Osteocyte (in vitro differentiated cells): ENCODE measurements at places on chromosomes 5 and 9. TPM values are rescaled to one million over a fixed set of nuclear protein-coding genes. Genes with fewer than 3 reads are reported as not detected.

DNA sequence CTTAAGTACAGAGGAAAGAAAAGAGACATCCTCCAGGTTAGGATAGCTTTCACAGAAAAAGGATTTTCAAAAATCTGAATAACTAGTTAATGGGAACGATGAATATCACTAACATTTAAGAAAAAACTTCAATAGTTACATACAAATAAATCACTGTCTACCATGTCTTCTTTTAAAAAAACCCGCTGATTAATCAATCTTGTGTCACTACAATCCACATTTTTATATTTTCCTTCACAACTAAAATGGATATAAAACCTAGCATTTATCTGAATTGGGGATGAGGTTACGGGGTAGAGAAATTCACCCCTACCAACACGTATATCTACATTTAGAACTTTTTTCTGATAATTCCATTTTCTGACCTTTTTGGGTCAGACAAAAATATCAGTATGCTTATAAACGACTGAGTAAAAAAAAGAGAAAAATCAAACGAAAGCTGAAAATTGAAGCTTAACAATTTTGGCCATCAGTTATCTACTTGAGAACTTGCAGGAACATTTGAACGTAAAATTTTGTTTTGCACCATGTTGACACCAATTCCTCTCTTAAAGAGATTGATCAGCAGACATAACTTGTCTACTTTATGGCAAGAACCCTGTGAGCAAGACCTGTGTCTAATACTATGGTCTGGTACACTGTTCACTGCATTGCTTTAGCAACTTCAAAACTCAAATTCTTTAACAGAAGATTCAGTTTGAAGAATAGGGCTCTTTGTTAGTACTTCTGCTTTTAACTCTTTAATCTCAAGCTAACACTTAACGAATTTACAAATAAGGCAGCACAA, 4.8 kb downstream of the NR3C1 start:
- DNase-seq: no peak
- peaks cover 73% of the 10 kb centered on the region for H3K4me1 ChIP-seq
- H3K4me3 ChIP-seq: peak overlapping the region; percentile 47

- H3K27ac ChIP-seq: no peak overlapping the region
- no peaks in the 10 kb centered on the region for H3K27me3 ChIP-seq
- no peak for DNase-seq
- H3K36me3 ChIP-seq: peaks cover 3% of the 10 kb centered on the region
Observed at GRCh38 chr9:93456504-93456903, 3.1 kb upstream of the FAM120AOS start.

- H3K4me3 ChIP-seq: no peak overlapping the region
- H3K4me1 ChIP-seq: peaks cover 69% of the 10 kb centered on the region
- no peaks in the 10 kb centered on the region for H3K36me3 ChIP-seq
- no peak for DNase-seq
Observed at GRCh38 chr5:119287547-119288111, 68.2 kb upstream of the TNFAIP8 start.

- no peak overlapping the region for H3K27ac ChIP-seq
- H3K4me1 ChIP-seq: no peaks in the 10 kb centered on the region
- H3K27me3 ChIP-seq: no peaks in the 10 kb centered on the region
- no peak for DNase-seq
- no peaks in the 10 kb centered on the region for H3K36me3 ChIP-seq
- no peak overlapping the region for H3K4me3 ChIP-seq
Observed at GRCh38 chr9:23739753-23740152, 86.3 kb downstream of the ELAVL2 start.

DNA sequence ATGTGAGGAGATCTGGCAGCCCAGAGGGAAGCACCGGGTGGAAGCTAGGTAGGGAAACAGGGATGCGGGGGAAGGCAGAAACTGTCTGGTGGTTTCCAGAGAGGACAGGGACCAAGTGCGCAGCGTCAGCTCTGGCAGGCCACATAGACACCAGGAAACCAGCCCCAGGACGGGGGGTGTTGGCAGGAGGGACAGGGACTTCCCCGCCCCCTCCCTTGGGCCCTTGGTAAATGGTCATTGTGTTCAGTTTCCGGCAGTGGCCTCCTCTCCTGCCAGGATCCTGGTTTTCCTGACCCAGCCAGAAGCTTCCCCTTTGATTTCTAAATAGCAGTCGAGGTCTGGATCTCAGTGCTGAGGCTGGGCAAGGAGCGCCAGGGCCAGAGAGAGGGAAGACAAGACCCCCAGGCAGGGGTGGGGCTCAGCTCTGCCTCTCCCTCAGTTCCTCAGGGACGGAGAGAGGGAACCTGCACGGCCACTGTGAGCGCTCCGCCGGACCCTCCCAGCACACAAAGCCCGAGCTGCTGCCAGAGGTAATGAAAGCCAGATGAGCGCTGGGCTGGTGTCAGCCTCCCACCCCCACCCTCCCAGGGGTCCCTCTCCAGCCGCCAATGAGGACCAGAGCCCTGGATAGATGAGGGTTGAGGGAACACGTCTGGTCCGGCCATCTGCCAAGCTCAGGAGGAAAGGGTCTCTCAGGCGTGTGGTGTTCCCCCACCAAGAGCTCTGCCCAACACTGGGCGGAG, 1.8 kb downstream of the RALGDS start:
- peak overlapping the region; percentile 74 for H3K4me3 ChIP-seq
- H3K27me3 ChIP-seq: no peaks in the 10 kb centered on the region
- no peaks in the 10 kb centered on the region for H3K36me3 ChIP-seq
- peaks cover 68% of the 10 kb centered on the region for H3K4me1 ChIP-seq

DNA sequence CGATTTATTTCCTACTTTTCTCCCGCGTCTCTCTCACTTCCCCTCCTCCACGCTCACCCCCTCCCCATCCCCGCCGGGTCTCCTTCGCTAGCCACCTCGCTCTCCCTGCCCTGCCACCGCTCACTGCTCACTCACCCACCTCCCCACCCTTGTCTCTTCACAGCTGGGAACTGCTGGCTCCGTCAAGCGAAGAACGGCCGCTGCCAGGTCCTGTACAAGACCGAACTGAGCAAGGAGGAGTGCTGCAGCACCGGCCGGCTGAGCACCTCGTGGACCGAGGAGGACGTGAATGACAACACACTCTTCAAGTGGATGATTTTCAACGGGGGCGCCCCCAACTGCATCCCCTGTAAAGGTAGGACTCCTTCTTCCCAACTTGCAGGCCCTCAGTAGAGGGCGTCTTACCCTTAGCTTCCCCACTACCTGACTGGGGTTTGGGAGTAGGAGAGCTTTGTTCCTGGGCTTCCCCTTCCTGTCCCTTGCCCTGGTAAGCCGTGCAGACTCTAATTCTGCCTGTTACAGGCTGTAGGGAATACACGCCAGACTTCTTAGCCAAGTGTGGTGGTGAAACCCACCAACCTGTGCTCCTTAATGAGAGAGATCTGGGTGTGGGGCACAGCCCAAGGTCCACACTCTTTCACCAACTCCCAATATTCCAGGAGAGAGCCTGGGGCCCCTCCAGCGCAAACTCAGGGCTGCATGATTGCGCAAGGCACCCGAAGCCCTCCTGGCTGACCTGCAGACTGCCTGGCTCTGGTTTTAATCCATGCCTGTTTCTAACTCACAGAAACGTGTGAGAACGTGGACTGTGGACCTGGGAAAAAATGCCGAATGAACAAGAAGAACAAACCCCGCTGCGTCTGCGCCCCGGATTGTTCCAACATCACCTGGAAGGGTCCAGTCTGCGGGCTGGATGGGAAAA, 2.5 kb downstream of the FST start:
- peak overlapping the region; percentile 84 for H3K4me3 ChIP-seq
- no peak for DNase-seq
- H3K27ac ChIP-seq: no peak overlapping the region
- peaks cover 3% of the 10 kb centered on the region for H3K36me3 ChIP-seq
- peaks cover 28% of the 10 kb centered on the region for H3K4me1 ChIP-seq

DNA sequence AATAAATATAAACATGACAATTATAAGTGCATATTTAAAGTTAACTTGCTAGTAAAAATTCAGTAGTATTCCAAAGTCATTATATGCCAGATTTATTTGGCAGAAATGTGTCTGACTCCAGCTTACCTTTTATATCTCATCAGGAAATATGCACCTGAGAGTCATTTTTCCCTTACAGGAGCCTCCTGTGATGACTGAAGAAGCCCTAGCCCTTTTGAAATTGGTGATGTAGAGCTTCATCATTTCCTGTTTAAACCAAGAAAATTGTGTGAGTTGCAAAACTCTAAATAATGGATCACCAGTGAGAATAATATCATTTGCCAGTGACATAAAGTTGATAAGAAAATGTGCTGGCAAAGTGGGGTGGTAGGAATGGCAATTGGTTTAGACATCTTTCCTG, 42.1 kb upstream of the CTNND2 start:
- no peaks in the 10 kb centered on the region for H3K36me3 ChIP-seq
- DNase-seq: no peak
- H3K27ac ChIP-seq: no peak overlapping the region
- H3K4me1 ChIP-seq: no peaks in the 10 kb centered on the region
- no peak overlapping the region for H3K4me3 ChIP-seq

- DNase-seq: no peak
- no peaks in the 10 kb centered on the region for H3K36me3 ChIP-seq
- no peaks in the 10 kb centered on the region for H3K4me1 ChIP-seq
- no peak overlapping the region for H3K4me3 ChIP-seq
Observed at GRCh38 chr5:41212935-41213334, 397 bp downstream of the C6 start.

DNA sequence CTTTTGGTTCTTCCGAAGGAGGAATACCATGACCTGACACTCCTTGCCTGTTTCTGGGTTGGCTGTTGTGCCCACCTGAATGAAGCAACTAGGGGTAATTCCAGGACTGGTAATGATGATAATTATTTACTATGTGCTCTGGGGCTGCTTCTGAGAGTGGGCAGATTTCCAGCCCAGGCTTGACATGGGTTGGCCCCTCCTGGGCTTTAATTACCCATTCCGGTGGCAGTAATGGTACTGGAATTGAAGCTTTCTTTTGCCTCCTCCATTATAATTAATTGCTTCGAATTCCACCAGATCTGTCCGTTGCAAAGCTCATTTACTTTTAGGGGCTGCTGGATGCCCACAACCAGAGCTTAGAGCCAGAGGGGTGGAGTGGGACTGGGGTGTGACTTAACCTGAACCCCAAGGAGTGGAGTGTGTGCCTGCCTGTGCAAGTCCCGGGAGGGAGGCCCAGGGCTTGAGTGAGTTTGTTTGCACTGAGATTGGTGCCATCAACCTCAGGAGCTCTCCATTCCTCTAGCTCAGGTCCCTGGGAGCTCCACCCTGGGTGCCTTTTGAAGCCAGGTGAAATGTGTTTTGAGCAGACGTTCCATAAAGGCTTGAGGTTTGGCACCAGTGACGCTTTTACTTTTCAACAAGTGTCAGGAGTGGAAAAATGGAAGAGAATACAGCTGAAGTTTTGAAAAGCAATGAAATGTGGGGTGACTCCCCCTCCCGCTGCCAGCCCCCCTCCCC, 214.6 kb downstream of the PDZD2 start:
- peaks cover 23% of the 10 kb centered on the region for H3K4me1 ChIP-seq
- H3K27me3 ChIP-seq: peaks cover 7% of the 10 kb centered on the region
- peak overlapping the region; percentile 80 for H3K4me3 ChIP-seq
- no peak overlapping the region for H3K27ac ChIP-seq
- no peak for DNase-seq

GRCh38 chr9:91423785-91424402, at the start of gene NFIL3:
TSS of gene NFIL3 (minus strand) at chr9:91423832. CDS start at chr9:91410734, 13,098 bp downstream.
- peak; percentile 93 for DNase-seq
- no peaks in the 10 kb centered on the region for H3K36me3 ChIP-seq
- peaks cover 36% of the 10 kb centered on the region for H3K4me1 ChIP-seq
- no peaks in the 10 kb centered on the region for H3K27me3 ChIP-seq

GRCh38 chr9:135299239-135299590, 180.4 kb upstream of the PPP1R26 start:
- H3K36me3 ChIP-seq: no peaks in the 10 kb centered on the region
- H3K27me3 ChIP-seq: peaks cover 5% of the 10 kb centered on the region
- DNase-seq: no peak
- H3K4me3 ChIP-seq: no peak overlapping the region

GRCh38 chr5:59449905-59450644, 443.5 kb downstream of the PDE4D start:
- H3K36me3 ChIP-seq: peaks cover 4% of the 10 kb centered on the region
- no peak overlapping the region for H3K4me3 ChIP-seq
- no peaks in the 10 kb centered on the region for H3K4me1 ChIP-seq

DNA sequence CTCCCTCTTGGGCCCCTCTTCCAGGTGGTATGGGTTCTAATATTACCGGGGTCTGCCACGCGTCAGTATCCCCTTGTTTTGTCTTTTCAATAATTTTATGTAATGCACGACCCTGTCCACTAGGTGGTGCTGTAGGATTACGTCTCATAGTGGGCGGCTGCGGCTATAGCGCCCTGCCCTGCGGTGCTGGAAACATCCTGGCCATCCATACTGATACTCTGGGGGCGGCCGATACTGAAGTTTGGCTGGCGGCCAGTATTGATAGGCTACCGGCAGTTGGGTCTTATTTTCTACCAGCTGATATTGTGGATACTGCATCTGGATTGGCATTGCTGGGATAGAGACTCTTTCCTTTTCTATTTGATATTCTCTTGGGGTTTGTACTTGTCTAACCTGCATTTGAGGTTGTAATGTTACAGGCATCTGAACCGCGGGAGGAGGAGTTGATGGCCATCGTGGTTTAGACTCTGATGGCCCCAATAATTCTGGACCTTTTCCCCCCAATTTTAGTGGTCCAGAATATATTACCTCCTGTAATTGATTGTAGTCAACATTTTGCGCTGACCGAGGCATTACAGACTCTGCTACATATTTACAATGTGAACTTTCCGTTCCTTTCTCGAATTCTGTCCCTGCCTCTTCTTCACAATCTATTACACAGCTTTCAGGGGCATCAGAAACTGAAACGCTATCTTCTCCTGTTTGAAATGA, 3.3 kb upstream of the TMEM141 start:
- H3K4me1 ChIP-seq: peaks cover 19% of the 10 kb centered on the region
- DNase-seq: no peak
- H3K27ac ChIP-seq: no peak overlapping the region
- peaks cover 10% of the 10 kb centered on the region for H3K27me3 ChIP-seq

DNA sequence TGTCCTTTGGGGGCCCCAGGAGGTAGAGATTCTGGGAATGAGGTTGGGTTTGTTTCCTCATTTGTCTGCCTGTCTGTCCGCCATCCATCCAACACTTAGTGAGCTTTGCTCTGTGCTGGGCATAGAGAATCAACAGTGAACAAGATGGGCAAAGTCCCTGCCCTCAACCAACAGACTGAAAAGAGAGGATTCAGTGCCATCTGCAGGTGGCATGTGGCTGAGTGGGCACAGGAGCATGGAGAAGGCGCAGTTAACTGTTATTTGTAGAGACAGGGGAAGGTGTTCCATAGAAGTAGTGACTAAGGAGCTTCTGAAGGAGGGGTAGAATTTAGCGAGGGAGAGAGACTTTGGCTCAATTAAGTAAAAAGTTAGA, 23.1 kb downstream of the POLR1E start:
- no peaks in the 10 kb centered on the region for H3K4me1 ChIP-seq
- no peak for DNase-seq
- no peak overlapping the region for H3K27ac ChIP-seq
- H3K4me3 ChIP-seq: no peak overlapping the region
- H3K27me3 ChIP-seq: no peaks in the 10 kb centered on the region

The LURAP1L gene
- total RNA-seq: 46.3 and 49.8 TPM in 2 replicates

The SH3GLB2 gene
- 105 and 113 TPM in 2 replicates for total RNA-seq

The HTR4 gene
- total RNA-seq: not detected in 2 replicates

The IL11RA gene
- 32.6 and 36.7 TPM in 2 replicates for total RNA-seq

The DAB2IP gene
- total RNA-seq: 43.6 and 47.9 TPM in 2 replicates

The SPATA31E1 gene
- not detected in 2 replicates for total RNA-seq

The ZNF454 gene
- 1.2 and 1.6 TPM in 2 replicates for total RNA-seq

The TNFSF15 gene
- 0.56 and 0.73 TPM in 2 replicates for total RNA-seq

The FAM151B gene
- total RNA-seq: 4.9 and 5.9 TPM in 2 replicates
